Large intestine (tissue), 12 donors: ENCODE measurements at places on chromosomes 12 and 14.

DNA sequence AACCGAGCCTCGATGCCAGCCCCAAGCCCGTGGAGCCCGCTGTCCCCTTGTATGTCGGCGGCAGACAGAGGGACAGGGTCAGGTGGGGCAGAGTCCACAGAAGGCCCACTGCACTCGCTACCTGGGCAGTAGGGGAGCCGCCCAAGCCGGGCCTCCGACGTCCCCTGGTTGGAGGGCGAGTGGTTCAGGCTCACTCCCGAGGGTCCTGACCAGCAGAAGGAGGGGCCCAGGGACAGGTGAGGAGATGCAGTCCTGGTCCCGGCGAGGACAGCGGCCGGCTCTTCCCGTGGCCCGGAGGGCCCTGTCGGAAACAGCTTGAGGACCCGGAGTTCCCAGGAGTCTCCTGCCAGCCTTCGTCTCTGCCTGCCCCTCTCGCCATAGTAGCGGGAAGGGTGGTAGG, 216.7 kb upstream of the SFSWAP start:
- no peak overlapping the region for H3K27ac ChIP-seq
- no peaks in the 10 kb centered on the region for H3K4me1 ChIP-seq
- DNase-seq, result no peak
- no peaks in the 10 kb centered on the region for H3K36me3 ChIP-seq

DNA sequence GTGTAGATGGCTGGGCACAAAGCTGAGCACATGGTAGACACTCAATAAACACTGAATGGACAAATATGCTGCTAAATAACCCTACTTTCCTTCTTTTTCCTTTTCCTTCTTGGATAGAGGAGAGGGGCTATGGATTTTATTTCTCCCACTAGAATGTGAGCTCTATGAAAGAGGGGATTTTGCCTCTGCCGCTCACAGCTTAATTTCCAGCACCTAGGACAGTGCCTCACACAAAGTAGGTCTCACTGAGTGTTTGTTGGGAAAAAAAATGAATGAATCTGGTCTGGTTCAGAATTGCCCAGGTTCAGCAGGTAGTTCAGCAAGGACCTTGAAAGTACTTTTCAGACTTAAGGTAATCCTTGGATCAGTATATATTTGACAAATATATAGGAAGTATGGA, 65.5 kb downstream of the WSCD2 start:
- no peak for DNase-seq
- no peak overlapping the region for H3K27ac ChIP-seq
- no peaks in the 10 kb centered on the region for H3K4me1 ChIP-seq
- no peak overlapping the region for H3K4me3 ChIP-seq
- H3K36me3 ChIP-seq, result no peaks in the 10 kb centered on the region

DNA sequence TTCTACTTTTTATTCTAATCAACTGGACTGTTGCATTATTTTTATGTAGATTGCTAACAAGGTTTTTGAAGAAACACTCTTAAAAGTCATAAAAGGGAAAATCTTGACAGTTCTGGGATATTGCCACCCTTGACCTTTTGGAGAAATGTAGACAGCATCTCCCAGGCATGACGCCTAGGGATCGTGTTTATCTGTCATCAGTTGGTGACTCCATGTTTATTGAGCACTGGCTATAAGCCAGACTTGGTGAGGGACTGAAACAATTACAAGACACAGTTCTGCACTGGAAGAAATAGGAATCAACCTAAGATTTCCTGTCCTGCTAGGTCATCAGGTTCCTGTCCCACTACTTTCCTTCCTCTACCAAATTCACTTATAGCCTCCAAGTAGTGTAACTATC, 34.5 kb downstream of the HMGA2 start:
- no peak for DNase-seq
- H3K36me3 ChIP-seq, result no peaks in the 10 kb centered on the region
- no peaks in the 10 kb centered on the region for H3K27me3 ChIP-seq
- no peaks in the 10 kb centered on the region for H3K4me1 ChIP-seq
- H3K4me3 ChIP-seq, result no peak overlapping the region
- no peak overlapping the region for H3K27ac ChIP-seq

DNA sequence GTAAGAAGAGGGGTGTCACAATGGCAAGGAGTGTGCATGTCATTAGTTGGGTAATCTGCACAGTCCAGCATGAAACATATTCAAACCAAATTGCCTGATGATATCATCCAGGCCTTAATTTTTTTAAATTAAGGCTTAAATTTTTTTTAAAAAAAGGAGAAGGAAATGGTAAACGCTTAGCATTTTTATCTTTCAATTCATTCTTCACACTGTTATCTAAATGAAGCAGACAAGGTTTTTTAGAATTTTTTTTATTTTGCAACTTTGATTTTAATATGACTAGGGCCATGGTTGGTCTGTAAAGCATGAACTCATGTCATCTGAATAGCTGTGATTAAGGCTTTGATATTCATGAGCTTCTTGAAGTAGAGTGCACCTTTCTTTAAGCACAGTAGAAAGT, 362.5 kb downstream of the SYT1 start:
- DNase-seq, result no peak
- H3K27me3 ChIP-seq, result no peaks in the 10 kb centered on the region
- no peak overlapping the region for H3K27ac ChIP-seq

GRCh38 chr12:79983492-79983891, 48.6 kb upstream of the PPP1R12A start:
- no peak overlapping the region for H3K27ac ChIP-seq
- H3K27me3 ChIP-seq, result no peaks in the 10 kb centered on the region
- H3K4me1 ChIP-seq, result peaks cover 12% of the 10 kb centered on the region

DNA sequence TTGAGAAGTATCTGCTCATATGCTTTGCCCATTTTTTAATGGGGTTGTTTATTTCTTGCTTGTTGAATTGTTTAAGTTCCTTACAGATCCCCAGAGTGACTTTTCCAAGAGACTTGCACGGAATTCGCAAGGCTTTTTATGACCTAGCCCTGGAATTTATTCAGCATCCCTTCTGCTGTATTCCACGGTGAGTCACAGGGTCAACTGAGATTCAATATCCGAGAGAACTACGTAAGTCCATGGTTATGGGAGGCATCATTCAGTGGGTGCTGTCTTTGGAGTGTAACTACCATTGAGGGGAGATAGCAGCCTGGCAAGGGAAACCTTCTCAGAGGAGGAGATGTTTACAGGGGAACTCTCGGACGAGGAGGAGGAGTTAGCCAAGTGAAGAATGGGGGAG, 20.9 kb upstream of the GPRC5A start:
- no peak overlapping the region for H3K27ac ChIP-seq
- no peak for DNase-seq
- no peaks in the 10 kb centered on the region for H3K27me3 ChIP-seq
- no peaks in the 10 kb centered on the region for H3K36me3 ChIP-seq
- peaks cover 27% of the 10 kb centered on the region for H3K4me1 ChIP-seq
- no peak overlapping the region for H3K4me3 ChIP-seq

DNA sequence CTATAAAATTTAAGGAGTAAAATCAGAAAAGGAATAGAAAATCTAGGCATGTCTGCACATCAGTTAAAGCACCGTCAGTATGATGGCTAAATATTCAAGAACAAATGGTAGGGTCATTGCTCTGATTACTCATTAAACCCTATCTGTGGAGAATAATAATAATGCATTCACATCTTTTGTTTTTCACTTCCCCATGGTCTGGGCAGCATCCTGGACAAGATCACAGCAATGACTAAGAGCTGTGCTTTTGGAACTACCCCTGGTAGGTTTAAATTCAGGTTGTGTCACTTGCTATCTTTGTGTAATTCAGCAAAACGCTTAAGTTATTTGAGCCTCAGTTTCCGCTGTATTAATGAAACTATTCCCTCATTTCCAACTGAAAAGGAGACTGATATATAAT, 33.1 kb downstream of the C12orf42 start:
- no peak overlapping the region for H3K27ac ChIP-seq
- H3K4me3 ChIP-seq, result no peak overlapping the region
- no peaks in the 10 kb centered on the region for H3K4me1 ChIP-seq

DNA sequence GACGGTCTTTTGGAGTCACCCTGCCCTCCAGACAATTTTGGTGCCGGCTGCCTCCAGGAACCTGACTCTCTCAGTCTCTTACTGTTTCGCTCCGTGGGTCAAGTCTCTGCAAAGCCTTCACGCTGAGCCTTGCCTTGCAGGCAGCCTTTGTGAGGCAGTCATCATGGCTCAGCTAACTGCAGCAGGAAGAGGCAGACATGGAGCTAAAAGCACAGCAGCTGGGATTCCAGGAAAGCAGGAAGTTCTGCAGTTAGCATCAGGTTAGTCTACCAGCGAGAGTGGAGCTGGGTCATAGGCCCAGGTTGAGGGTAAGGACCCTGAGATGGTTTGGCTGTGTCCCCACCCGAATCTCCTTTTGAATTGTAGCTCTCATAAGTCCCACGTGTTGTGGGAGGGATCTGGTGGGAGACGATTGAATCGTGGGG, 305.4 kb downstream of the PCNX1 start:
- H3K36me3 ChIP-seq, result no peaks in the 10 kb centered on the region
- no peaks in the 10 kb centered on the region for H3K4me1 ChIP-seq
- H3K27ac ChIP-seq, result no peak overlapping the region
- H3K4me3 ChIP-seq, result no peak overlapping the region
- H3K27me3 ChIP-seq, result no peaks in the 10 kb centered on the region

DNA sequence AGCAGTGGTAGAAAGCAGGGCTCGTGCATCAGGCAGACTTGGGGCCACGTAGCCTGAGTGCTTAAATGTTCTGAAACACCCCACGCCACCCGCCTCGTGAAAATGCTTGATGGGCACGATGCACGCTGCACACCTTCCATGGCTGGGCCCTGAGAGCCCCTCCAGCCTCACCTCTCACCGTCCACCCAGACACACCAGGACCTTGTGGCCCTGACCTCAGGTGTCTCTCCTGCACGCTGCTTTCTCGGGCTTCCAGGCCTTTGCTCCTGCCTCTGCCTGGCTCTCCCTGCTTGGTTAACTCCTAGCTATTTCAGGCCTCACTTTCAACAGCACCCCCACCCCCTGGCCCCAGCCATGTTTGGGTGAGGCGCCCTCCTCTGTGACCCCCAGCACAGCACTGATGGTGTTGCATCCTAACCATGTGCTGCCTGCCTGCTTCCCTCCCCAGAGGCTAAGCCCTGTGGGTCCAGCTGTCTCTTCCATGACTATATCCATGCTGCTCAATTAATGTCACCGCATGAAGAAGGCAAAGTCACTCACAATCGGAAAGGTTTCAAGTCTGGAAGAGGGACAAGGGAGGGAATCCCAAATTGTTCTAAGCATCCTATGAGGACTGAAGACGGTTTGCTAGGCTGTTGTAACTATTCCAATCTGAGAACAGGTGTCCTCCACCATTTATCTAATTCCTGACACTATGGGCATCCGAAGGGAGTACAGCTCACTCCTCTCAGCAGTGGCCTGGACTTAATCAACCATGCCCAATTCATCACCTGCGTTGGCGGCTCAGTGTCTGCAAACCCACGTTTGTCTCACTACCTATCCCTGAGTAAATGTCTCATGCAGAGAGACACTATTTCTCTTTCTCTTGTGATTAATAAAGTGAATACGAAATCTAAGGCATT, 82.2 kb downstream of the CCDC88C start:
- H3K4me3 ChIP-seq, result no peak overlapping the region
- H3K36me3 ChIP-seq, result peaks cover 40% of the 10 kb centered on the region
- no peaks in the 10 kb centered on the region for H3K27me3 ChIP-seq

DNA sequence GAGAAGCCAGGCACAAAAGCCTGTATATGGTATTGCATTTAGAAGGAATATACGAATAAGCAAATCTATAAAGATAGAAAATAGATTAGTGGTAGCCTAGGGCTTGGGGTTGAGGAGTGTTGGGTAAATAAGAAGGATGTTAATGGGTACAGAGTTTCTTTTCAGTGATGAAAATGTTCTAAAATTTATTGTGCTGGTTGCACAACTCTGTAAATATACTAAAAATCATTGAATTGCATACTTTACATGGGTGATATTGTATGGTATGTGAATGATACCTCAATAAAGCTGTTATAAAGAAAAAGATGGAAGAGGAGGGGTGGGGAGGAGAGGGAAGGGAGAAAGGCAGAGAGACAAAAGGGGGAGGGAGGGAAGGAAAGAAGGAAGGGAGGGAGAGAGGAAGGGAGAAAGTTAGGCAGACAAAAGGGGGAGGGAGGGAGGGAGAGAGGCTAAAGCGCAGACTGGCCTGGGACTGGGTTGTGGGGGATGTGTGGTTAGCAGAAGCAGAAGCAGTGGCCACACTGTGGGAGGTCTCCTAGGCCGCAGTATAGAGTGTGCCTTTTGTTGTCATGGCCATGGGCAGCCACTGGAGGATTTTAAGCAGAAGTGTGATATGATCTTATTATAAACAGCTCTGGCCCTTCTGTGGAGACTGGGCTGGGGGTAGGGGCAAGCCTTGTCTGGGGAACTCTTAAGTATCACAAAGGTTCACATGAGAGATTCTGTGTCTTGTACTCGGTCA, 73.6 kb upstream of the ELK3 start:
- no peaks in the 10 kb centered on the region for H3K36me3 ChIP-seq
- H3K4me1 ChIP-seq, result peaks cover 4% of the 10 kb centered on the region
- H3K4me3 ChIP-seq, result no peak overlapping the region
- DNase-seq, result no peak
- H3K27me3 ChIP-seq, result no peaks in the 10 kb centered on the region
- H3K27ac ChIP-seq, result no peak overlapping the region

DNA sequence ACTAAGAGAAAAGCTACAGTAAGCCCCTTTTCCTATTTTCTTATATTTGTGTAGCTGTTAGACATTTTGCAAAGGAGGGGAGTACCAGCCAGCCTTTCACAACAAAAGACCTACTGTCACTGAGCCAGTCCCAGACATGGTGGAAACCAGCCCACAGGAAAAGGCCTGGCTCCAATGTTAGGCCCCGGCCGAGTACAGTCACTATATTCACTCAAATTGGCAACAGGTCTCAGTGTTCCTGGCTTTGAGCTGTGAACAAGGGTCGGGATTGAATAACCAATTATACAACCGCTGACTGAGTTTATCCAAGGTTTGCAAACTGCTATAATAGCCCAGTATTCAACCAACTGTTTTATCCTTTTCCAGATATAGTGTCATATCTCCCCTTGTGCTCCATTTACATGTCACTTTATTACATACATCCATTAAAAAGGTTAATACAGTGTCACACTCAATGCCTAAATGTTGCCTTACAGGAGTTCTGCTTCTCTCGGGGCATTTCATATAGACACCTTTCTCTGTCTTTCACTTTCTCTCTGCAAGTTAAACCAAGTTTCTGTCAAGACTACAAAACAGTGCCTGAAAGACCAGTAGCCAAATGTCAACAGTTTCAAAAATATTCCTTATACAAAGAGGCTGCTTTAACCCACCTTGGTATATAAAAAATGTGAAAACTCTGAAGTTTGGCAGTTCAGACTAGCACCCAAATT, 178.1 kb downstream of the SOX5 start:
- no peaks in the 10 kb centered on the region for H3K4me1 ChIP-seq
- no peaks in the 10 kb centered on the region for H3K27me3 ChIP-seq
- no peaks in the 10 kb centered on the region for H3K36me3 ChIP-seq
- no peak for DNase-seq
- no peak overlapping the region for H3K4me3 ChIP-seq
- H3K27ac ChIP-seq, result no peak overlapping the region

DNA sequence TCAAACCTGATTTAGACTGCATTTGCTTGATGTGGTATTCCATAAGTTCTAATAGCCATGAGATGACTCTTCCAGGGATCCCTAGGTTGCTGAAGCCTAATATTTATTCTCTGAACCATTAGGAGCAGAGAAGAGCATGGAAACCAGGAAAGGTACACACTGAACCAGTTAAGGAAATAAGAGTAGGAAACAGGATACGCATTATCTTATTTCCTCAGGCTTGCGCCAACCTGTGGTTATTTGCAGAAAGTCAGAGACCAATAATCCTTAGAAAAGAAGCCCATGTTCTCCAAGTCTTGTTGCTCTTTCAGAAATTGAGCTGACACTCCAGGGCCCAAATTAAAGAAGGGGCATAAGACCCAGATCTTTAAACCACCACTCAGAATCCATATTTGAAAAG, 41.8 kb upstream of the SMUG1 start:
- no peak overlapping the region for H3K27ac ChIP-seq
- H3K4me3 ChIP-seq, result no peak overlapping the region
- no peak for DNase-seq
